ENCODE measurements at places on chromosomes 2 and 18.
A peak's percentile ranks its signal among the peaks of the same experiment; 100 is the strongest.

GRCh38 chr2:60413069-60413813, 140.2 kb downstream of the BCL11A start:
- no peaks in the 10 kb centered on the region for H3K36me3 ChIP-seq
- H3K27ac ChIP-seq, result no peak overlapping the region
- H3K4me1 ChIP-seq, result peaks cover 12% of the 10 kb centered on the region
- no peak overlapping the region for H3K4me3 ChIP-seq
- no peak for DNase-seq

DNA sequence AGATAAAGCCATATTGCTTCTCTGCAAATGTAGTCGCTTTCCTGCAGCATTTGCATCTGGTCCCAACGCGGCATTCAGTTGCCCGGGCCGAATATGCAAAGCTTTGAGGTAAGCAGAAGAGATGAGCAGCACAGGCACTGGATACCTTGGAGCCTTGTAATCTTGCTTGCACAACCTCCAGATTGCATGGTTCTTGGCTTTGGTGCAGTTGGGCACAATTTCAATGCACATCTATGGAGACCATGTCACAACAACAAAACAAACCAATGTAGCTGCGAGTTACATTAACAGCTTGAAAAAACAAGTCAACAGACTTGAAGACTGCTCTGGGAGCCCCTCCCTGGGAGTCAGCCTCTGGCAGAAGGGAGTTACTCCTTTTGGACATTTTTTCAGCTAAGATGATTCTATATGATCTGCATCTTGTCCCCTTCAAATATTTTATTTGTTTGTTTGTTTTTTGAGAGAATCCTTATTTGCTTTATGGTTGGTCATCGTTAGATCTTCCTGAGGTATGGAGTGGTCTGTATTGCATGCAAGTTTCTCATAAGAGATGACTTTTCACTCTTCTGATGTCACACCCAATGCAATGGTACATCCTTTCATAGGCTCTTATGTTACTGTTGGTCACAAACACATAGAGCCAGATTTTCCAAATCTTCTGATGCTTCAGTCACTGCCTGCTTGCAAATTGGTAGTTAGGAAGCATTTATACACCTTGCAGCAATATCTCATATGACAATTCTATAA, 113.5 kb downstream of the EFEMP1 start:
- no peak overlapping the region for H3K4me3 ChIP-seq
- H3K27ac ChIP-seq, result no peak overlapping the region
- no peaks in the 10 kb centered on the region for H3K27me3 ChIP-seq
- no peak for DNase-seq
- H3K4me1 ChIP-seq, result peaks cover 8% of the 10 kb centered on the region

DNA sequence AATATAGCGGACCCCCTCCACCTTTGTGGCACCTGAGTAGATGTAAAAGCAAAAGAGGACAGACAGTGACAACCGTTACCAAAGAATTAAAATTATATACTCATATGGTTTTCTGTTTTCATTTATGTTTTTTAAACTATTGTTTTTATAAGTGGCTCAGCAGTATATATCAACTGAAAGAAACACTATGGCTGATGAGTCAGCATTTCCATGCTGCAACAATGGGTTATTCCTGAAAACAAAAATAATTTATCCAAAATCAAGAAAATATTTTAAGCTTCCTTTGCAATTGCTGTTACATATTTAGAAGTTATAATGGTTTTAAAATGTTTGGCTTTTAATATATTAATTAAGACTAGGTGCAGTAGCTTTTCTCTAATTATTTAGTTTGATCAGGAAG, 17.7 kb downstream of the MRPS9 start:
- no peaks in the 10 kb centered on the region for H3K27me3 ChIP-seq
- no peaks in the 10 kb centered on the region for H3K4me1 ChIP-seq
- H3K27ac ChIP-seq, result no peak overlapping the region
- peaks cover 14% of the 10 kb centered on the region for H3K36me3 ChIP-seq
- no peak overlapping the region for H3K4me3 ChIP-seq
- no peak for DNase-seq

GRCh38 chr2:45732946-45733345, 81.5 kb downstream of the PRKCE start:
- H3K27ac ChIP-seq, result no peak overlapping the region
- peak; percentile 5 for DNase-seq
- no peak overlapping the region for H3K4me3 ChIP-seq
- H3K4me1 ChIP-seq, result no peaks in the 10 kb centered on the region
- H3K27me3 ChIP-seq, result no peaks in the 10 kb centered on the region

DNA sequence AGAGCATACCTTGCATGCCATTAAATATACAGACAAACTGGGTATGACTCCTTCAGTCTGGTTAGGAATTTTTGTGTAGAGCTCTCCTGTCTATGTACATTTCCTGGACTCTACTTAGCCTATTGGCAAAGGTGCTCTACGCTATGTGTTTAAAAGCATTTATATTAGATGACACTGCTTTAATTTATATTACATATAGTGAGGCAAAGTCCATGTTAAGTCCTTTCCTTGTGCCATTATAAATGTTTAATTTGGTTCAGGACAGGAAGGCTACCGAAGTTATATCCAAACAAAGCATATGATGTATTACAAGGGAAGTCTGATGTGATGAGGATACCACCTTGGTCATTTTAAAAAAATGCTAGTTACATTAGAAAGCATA, 117.4 kb upstream of the RAB27B start:
- no peak overlapping the region for H3K4me3 ChIP-seq
- no peak overlapping the region for H3K27ac ChIP-seq
- H3K27me3 ChIP-seq, result no peaks in the 10 kb centered on the region
- H3K4me1 ChIP-seq, result peaks cover 5% of the 10 kb centered on the region
- H3K36me3 ChIP-seq, result no peaks in the 10 kb centered on the region
